ENCODE measurements at places on chromosomes 11 and 22.

DNA sequence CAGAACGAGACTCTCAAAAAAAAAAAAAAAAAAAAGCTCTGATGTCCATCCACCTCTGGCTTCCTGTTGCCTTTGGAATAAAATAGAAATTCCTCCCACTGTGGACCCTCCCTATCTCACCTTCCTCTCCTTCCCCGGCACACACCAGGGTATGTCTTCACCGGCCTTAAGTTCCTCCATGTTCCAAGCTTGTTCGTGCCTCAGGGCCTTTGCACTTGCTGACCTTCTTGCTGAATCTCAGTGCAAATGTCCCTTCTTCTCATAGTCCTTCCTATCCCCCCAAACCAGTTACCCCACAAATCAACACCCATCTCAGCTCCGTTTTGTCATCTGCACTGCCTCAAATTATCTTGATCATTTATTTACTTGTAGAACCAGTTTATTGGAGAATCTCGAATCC lies 20.6 kb downstream of the IFT27 start:
- no peak for DNase-seq

- DNase-seq: no peak
These were observed 6.9 kb upstream of the TBC1D22A start for GRCh38 chr22:46755525-46755924.

- no peak for DNase-seq
These were observed 42.0 kb upstream of the CXCR5 start for GRCh38 chr11:118841469-118842242.

- peak; percentile 64 for DNase-seq
These were observed 101.8 kb downstream of the BCR start for GRCh38 chr22:23282089-23282501.

DNA sequence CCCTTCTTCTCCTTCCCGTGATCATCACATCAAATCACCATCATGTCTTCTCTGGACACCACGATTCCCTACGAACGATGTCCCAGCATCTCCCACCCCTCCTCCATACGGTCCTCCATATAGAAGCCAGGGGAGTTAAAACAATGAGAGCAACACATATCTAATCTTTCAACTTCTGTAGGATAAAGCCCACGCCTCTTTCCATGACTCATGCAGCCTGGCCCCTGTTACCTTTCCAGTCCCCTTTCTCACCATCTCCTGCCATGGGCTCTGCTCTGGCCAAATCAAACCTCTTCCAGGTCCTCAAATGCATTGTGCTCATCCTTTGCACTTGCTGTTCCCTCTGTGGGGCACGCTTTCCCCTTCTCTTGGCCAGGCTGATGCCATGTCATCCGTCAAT lies 23.6 kb downstream of the RPS6KA4 start:
- no peak for DNase-seq

- no peak for DNase-seq
These were observed 8.7 kb upstream of the MS4A4E start for GRCh38 chr11:60251485-60252212.

DNA sequence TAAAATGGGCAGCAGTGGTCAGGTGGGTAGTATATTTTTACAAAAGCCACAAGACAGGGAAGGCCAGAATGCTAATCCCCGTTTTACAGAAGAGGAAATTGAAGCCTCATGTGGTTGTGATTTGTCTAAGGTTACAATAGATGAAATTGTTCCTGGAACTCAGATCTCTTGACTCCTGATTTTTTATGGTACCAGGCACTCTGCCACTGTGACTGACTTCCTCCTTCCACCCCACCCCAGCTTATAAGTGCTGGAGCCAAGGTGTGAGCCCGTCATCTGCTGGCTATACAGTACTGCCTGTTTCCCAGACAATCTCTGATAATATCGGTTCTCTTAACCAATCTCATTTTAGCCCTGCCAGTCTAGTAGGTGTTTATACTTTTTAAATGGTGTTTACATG lies 1.9 kb downstream of the SLC5A1 start:
- DNase-seq: no peak

DNA sequence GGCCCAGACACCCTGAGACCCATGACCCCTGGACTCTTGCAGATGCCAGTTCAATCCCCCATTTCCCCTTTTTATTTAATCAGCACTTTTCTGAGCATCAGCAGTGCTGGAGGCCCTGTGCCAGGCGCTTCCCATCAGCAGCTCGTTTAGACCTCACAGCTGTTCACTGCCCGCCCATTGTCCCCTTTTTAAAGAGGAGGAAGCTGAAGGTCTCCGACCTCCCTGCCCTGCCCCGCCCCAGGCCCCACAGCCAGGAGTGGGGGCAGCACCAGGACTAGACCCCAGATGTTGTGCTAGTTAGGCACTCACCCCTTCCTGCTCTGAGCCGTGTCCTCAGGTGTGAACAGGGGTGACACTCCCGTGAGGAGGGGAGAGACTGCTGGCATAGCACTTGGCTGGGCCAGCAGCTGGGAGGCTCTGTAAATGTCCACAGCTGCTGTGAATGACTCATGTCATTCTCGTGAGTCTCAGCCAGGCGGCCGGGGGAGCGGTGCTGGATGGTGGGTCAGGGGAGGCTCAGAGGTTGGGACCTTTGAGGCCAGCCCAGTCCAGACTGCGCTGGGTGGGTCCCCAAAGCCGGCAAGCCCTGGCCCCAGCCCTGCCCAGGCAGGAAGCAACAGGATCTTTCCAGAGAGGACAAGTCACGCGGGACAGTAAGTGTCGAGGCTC lies 19.9 kb downstream of the EMID1 start:
- DNase-seq: no peak

GRCh38 chr22:22408731-22409696 lies 99.5 kb downstream of the ZNF280B start:
- no peak for DNase-seq

DNA sequence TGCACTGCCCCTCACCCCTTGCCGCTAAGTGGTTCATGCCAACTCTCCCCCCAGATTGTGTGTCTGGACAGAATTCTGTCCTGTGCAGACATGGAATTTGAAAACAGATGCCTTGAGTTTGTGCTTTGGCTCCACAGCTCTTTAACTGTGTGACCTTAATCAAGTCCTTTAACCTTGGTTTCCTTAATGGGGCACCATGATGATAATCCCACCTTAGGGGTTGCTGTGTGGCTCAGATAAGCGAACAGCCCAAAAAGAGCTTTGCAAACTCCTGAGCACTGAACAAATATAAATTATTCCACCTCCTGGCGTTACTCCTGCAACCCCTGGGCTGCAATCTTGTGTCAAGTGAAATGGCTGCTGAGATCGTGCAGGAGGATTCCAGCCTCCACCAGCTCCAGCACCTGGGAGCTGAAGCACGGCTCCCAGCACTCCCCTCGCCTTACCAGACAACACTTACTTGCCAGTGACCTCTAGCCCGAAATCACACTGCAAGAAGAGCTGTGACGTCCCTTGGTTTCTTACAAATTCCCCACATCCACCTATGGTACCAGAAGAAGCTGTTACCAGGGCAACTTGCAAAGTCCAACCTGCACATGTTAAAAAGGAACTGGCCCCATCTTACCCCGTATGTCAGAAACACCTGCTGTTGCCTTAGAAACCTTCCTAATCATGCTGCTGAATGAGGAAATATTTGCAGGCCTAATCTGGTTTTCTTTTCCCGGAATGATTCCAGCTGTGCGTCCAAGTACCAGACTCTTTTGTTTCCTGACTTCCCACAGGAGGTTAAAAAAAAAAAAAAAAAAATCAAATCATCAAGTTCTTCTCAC lies 13.2 kb downstream of the VPS37C start:
- no peak for DNase-seq

DNA sequence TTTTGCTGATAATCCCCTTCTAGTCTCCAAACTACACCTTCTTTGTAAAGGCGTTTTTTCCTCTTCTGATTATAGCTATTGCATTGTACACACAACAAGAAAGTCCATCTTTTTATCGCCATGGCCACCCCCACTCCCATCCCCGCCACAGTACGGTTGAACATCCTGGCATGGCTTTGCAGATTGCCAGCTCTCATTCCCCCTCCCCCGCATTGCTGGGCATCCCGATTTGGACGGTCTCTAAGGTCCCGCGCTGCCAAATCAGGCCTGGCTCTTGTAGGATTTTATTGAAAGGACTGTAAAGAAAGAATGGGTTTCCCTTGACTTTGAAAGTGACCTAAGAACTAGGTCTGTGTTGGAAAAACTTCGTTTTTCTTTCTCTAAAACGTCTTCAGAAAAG lies 916 bp upstream of the SLC6A5 start:
- no peak for DNase-seq

- DNase-seq: no peak
These were observed 50.7 kb upstream of the TTC12 start for GRCh38 chr11:113263458-113264259.

DNA sequence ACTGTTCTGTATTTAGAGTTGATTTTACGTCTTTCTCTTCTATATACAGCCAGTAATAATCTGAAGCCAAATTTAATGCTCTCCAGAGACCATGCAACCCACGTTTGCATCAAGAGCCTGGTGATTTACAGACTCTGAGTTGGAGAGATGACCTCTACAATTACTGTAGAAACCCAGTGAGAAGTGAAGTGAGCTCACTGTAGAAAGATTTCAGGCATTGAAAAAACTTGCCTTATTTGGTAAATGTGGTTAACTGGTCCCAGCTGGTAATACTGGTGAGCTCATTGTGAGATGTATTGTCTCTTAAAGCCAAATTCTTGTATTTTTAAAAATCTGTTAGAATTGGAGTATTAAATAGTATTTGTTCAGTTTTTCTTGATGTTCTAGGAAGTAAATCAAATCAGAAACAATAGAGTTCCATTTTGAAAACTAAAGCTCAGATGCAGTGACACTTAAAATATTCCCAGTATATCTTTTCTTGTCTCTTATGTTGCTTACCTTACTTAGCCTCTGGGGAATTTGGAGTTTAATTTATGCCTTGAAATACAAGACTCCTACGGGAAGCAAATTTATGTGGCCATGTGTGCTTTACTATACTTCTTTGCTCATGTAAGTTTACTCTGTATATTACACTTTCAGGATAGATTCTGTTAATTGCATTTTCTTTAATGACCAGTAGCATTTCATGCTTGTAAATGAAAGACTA lies 189.9 kb downstream of the ARHGAP42 start:
- peak; percentile 87 for DNase-seq

GRCh38 chr11:102447193-102447592 lies 5.4 kb downstream of the TMEM123 start:
- DNase-seq: no peak

DNA sequence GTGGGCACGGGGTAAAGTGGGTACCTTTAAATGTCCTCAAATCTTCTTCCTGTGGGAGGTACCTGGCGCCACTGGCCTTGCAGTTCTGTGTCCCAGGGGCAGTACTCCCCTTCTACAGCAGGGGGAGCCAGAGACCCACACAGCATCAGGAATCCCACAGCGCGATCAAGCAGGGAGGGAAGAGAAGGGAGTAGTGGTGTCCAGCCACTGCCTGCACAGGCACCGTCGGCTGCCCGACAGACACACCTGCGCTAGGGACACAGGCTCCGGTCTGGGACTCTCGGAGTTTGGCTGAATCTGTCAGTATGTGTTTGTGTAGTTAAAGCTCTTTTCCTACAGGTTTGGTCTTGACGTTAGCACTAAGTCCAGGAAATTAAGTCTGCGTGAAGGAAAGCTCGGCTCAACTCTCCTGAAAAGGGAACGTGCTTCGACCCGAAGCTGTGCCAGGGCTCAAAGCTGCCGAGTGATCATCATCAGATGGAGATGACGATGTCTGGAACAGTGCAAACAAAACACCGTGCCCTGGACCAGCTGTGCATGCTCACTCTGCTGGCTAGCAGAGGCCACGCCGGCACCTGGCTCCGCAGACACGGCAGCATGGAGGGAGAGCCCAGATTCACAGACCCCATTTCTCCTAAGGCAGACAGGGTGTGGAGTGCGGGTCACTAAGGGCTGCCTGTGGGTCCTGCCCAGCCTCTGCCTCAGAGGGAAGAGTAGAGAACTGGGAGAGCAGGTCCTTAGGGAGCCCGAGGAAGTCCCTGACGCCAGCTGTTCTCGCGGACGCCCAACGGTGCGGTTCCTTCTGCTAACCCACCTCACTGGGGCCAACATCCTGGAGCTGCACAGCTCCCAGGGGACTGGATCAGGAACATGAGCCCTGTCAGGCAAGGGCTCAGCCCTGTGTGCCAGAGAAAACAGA lies 56.0 kb upstream of the BID start:
- DNase-seq: peak; percentile 58

- DNase-seq: no peak
These were observed 43.5 kb upstream of the DAGLA start for GRCh38 chr11:61636676-61637075.
